Stromal cell of bone marrow (primary cell): ENCODE measurements at places on chromosomes 4 and X.

DNA sequence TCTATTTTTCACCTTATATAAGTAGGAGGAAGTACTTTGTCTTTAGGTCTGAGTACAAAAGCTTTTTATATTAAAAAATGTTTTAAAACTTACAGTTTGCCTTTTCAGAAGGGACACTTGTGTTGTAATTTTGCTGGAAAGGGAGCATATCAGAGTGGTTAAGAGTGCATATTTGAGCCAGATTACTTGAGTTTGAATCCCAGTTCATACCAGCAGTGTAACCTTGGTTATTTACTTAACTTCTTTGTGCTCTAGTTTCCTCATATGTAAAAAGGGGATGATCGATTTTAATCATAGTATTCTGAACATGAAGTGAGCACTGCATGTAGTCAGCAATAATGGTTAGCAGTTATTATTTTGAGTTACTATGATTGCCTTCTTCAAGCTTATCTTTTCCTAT, 78.3 kb upstream of the SLC4A4 start:
- no peak for DNase-seq

DNA sequence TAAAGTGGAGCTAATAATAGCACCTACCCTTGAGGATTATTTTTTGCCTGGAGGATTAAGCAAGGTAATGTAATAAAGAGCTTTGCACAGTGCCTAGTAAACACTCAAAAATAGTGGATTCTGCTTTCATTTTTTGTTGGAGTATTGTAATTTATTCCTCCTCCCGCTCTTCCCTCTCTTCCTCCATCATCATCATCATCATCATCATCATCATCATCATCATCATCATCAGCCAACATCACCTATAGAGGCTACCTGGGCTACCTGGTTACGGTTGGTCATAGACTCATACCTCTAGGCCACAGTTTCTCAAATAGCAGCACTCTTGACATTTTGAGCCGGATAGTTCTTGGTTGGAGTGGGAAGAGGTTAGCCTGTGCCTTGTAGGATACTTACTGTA, 126.9 kb upstream of the TEX13A start:
- DNase-seq: no peak

GRCh38 chr4:11483046-11483445, 54.4 kb upstream of the HS3ST1 start:
- peak; percentile 3 for DNase-seq

- no peak for DNase-seq
These were observed 17.1 kb upstream of the BMP15 start for GRCh38 chrX:50893466-50893865.

DNA sequence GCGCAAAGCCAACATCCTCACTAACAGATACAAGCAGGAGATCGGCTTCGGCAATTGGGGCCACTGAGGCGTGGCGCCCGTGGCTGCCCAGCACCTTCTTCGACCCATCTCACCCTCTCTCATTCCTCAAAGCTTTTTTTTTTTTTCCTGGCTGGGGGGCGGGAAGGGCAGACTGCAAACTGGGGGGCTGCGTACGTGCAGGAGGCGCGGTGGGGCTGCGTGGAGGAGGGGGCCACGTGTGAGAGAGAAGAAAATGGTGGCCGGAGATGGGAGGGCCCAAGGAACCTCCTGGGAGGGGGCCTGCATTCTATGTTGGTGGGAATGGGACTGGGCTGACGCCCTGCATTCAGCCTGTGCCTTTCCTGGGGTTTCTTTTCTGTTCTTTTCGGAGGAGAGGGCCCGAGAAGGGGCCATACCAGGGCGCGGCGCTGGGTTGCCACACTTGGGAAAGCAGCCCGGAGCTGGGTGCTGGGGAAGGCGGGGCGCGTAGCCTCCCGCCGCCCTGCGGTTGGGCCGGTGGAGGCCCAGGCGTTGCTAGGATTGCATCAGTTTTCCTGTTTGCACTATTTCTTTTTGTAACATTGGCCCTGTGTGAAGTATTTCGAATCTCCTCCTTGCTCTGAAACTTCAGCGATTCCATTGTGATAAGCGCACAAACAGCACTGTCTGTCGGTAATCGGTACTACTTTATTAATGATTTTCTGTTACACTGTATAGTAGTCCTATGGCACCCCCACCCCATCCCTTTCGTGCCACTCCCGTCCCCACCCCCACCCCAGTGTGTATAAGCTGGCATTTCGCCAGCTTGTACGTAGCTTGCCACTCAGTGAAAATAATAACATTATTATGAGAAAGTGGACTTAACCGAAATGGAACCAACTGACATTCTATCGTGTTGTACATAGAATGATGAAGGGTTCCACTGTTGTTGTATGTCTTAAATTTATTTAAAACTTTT, 4.5 kb downstream of the MID1IP1 start:
- peak; percentile 59 for DNase-seq

DNA sequence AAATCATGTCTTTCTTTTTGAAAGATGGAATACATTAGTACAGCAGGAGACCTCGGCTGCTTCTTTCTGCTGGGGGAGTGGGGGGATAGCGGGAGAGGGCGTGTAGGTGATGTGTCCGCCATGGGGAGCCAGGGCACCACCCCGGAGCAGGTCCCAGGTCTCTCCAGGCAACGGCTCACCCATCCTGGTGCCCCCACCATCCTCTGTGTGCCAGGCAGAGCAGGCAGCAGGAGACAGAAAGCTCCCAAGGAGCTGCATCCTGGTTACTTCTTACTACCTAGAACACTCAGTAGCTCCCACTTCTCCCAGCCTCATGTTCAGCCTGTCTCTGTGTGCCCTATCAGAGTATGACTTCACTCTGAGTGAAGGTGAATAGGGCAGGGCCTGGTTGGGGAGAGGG, 23.6 kb downstream of the TNIP2 start:
- no peak for DNase-seq

GRCh38 chr4:35771571-35771970, 472.7 kb downstream of the ARAP2 start:
- DNase-seq: no peak

DNA sequence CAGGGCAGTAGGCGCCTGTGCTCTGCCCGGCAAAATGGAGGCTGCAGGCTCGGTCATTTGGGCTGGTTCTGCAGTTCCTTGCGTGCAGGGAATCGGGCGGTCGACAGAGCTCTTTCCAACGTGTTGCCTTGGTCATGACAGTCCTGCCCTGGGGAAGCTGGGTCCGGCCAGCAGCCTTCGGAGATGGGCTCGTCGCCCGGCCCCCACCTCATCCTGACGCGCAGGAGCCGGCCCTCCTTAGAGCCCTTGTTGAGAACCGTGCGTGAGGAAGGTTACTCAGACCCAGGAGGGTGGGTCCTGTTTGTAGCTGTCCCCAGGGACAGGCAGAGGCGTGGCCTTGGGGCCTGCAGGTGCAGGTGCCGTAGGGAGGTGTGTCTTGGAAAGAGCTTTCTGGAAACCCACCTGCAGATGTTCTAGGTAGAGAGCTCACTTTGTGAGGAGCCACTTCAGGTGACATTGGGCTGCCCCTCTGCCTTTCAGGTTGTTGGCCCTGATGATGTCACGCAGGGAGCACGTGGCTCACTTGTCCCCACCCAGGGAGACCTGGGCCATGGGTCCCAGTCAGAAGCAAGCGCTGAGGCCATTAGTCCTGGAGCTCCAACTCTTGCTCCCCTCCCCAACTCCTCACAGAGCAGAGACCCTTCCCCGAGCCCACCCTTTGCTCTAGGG, 15.2 kb upstream of the HGFAC start:
- DNase-seq: no peak

GRCh38 chrX:56812515-56813105, 83.6 kb downstream of the NBDY start:
- DNase-seq: no peak

DNA sequence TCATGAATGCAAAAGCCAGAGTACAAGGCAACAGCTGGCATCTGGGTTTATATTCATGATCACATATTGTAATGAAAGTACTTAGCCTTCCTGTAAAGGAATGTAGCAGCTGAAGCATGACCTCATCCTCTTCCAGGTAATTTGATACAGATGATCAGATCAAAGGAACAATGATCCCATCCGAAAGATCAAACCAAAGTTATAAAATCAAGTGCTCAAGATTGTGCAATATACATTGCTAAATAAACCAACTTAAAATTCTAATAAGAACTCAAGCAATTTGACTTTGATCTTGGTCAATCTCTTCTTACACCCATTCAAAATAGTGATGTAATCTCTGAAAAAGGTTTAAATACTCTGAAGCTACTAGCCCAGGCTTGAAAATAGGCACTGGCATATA, 113.1 kb upstream of the INPP4B start:
- DNase-seq: no peak

- DNase-seq: no peak
These were observed 894.2 kb upstream of the INTU start for GRCh38 chr4:126738527-126738923.

DNA sequence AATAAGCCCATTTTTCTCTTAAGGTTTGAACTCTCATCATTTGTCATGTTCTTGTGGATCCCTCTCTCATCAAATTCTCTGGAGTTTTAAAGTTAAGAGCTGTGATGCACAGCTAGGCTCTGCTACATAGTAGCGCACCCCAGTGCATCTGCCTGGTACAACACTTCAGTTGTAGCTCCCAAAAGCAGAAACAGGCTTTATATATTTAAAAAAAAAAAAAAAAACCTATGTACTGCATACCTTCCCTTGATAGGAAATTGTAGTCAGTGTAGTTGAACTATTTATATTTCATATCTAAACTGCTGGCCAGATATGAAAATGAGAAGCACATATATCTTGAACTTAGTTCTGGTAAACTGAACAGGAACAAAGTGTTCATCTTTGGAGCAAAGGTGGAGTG, 131.4 kb downstream of the KLHL13 start:
- DNase-seq: no peak

DNA sequence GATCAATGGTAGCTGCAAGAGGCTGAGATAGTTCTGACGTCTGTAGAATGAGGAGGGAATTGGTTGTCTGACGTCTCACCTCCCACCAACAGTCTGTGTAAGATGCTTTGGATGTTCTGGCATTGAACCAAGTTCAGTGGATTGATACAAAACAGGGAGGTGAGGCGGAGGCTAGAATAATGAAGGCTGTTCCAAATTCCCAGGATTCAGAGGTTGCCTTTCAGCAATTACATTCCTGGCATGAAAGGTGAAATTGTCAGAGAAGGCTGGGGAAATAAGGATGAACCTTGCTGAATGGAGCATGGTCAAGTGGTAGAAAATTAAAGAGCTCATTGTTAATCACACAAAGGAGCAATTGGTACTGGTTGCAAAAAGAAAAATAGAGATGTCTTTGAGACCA, 241.6 kb downstream of the FBXW7 start:
- no peak for DNase-seq

GRCh38 chr4:8916906-8917305, 45.3 kb upstream of the HMX1 start:
- DNase-seq: no peak

DNA sequence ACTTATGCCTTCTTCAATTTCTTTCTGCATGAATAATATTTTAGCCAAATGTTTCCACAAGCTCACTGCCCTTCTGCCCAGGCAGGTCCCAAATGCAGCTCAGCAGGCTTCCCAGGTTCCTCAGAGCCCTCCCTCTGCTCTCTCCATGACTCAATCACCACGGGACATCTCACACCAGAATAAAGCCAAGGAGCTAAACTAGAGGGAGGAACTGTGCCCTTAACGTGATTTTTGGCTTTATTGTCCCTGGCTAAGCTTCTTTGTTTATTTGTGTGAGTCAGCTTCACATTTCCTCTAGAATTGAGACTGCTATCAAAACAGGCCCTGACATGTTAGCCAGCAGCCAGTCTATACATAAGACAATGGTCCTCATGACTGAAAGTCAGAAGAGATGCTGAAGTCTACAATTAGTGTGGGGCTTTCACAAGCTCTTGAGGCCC, 186.4 kb upstream of the GALNT7 start:
- DNase-seq: peak; percentile 99

GRCh38 chr4:54015423-54016030, 48.9 kb downstream of the CHIC2 start:
- no peak for DNase-seq

DNA sequence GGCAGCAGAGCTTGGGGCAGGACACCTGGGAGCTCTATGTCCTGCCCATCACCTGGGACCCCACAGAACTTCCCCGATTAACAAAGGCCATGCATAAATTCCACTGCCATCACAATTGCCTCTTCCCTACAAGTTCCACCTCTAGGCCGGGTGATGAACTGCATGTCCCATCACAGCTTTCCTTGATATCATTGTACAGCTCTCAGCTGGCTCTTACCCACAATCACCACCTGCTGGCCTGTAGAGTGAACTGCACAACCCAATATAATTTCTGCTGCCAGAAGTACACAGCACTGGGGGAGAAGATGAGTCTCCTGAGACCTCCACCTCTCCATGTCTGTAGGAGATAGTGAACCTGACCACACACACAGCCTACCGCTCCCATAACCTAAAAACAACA, 285.0 kb upstream of the AADAT start:
- no peak for DNase-seq

DNA sequence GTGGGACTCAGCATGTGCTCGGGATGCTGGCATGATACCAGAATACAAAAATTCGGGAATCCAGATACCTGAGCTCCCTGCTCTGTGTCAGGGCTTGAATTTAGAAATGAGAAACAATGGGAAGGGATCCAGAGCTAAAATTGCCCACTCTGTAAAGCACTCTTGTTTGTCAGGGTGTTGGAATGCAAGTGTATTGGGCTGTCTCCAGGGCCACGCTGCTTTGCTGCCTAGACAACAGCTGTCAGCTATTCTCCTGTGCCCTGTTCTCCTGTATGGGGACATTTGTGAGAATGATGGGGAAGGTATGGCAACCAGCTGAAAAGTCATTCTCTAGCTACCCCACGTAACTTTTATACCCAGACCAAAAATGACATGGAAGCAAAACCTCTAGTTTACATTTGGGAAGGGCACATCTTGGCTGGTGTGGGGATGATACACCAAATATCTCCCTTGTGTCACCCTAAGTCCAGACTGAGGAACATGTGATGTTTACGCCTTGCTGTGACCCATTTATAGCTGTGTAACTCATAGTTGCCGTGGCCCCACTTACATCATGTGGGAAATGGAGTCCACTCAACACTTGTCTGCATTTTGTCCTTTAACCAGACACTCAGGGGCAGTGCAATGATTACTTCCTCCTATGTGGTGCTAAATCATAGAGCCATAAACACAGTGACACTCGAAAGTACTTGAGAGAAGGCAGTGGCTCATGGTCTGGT, 46.6 kb downstream of the SMPX start:
- DNase-seq: no peak

GRCh38 chr4:173019664-173020063, 148.9 kb upstream of the GALNT7 start:
- DNase-seq: no peak

- DNase-seq: no peak
These were observed 928.1 kb downstream of the FAT4 start for GRCh38 chr4:126242679-126243390.

DNA sequence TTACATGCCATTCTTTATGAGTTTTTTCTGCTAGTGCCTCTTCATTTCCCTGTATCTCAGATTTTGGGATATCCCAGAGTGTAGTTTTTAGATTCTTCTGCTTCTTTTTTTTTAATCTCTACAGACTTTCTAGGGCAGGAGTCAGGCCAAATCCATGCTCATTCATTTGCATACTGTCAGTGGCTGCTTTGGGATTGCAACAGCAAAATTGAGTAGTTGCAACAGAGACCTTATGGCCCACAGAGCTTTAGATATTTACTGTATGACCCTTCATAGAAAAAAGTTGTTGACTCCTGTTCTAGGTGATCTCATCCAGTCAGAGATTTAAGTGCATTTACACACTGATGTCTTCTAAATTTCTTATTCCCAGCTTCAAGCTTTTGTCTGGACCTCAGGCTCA, 35.3 kb downstream of the ARFIP1 start:
- DNase-seq: no peak

- no peak for DNase-seq
These were observed 40.6 kb upstream of the XPNPEP2 start for GRCh38 chrX:129698150-129698549.

GRCh38 chr4:13527981-13528820, 16.1 kb downstream of the NKX3-2 start:
- DNase-seq: no peak
